ENCODE measurements at places on chromosomes 12 and 14.
A peak's percentile ranks its signal among the peaks of the same experiment; 100 is the strongest.

DNA sequence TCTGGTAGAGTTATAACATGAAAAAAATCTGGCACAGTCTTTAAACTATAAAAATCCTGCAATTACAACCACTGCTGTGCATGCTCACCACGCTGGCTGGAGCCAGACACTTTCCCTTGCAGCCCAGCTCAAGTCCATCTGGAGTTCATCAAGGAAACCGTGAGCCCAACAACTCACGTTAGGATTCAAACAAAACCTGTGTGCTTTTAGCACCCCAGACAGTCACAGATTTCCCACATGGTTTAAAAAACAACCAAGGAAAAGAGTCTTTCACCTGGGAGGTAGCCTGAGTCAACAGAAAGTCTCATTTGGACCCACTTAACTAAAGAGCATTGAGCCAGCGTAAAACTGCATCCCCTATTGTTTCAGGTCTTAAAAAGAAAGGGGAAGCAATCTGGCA lies 4.7 kb downstream of the LRIG3 start:
- DNase-seq, result no peak

- no peak for DNase-seq
Measured at GRCh38 chr12:52754135-52754534, 23.0 kb downstream of the KRT76 start.

GRCh38 chr12:56229916-56230431 lies at the start of gene SLC39A5:
Gene SLC39A5, plus strand, starts transcription at chr12:56230051. Its CDS starts 1,224 bp downstream, at chr12:56231275.
- no peak for DNase-seq

DNA sequence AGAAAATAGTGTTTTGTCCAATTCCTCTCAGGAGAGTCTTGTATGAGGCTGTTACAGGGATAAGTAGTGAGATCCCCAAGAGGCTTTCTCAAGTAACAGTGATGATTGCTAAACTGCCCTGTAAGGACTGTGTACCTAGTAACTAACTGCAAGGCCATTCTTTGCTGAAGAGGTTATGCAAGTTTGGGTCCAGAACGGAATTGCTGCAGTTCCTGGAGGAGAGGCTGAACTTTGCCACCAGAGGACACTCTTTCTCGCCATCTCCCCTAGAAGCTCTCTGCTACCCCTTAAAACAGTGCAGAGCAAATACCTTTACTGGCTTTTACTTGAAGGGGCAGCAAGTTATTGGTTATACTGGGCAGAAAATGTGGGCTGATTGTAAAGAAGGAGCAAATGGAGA lies 180.0 kb downstream of the RBM19 start:
- no peak for DNase-seq

GRCh38 chr14:101112351-101113107 lies 209.0 kb upstream of the RTL1 start:
- no peak for DNase-seq

GRCh38 chr12:122064025-122064777 lies 14.4 kb upstream of the MLXIP start:
- DNase-seq, result peak; percentile 97

- DNase-seq, result no peak
Measured at GRCh38 chr14:81557146-81557545, 23.5 kb upstream of the SEL1L start.

GRCh38 chr12:68800294-68800693 lies 7.7 kb upstream of the MDM2 start:
- no peak for DNase-seq

DNA sequence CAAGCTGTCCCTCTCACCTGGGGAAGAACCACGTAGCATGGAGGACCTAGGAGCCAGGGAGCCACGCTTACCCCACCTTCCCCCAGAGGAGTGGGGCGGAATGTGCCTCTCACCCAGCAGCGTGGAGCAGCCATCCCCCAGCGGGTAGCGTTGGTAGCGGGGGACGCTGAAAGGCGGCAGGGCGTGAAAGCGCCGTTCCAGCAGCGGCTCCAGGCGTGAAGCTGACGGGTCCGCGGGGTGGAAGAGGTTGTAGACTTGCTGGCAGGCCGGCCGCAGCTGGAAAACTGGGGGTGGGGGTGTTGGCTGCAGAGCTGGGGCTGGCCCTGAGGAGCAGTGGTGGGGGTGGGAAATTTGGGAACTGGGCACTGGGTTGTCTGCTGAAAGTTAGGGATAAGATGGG lies 11.9 kb downstream of the ARL6IP4 start:
- no peak for DNase-seq

GRCh38 chr14:73760598-73761586 lies 46.7 kb upstream of the PNMA1 start:
- no peak for DNase-seq

DNA sequence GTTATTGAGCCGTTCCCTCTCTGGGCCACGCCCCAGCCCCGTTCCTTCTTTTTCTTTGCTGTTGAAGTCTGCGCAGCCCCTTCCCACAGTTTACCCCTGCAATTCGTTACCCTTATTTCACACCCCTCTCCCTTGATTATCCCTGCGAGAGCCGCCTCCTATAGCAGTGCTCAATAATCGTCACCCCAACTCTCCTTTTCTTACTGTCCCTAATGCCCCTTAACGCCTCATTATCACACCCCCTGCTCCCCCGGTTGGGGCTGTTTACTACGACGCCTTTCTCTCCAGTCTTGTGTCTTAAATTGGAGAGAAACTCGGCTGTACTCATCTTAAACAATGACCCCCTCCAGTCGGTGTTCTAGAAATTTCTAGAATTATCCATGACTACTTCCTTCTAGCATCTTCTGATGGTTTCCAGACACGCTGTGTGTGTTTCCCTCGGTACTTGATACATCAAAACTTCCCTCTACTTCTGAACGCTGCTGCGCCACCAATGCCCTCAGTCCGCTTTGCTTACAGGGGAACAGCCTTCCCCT lies 713 bp upstream of the FBXL14 start:
- no peak for DNase-seq

- no peak for DNase-seq
Measured at GRCh38 chr14:24224618-24225071, 7.5 kb downstream of the NEDD8 start.

DNA sequence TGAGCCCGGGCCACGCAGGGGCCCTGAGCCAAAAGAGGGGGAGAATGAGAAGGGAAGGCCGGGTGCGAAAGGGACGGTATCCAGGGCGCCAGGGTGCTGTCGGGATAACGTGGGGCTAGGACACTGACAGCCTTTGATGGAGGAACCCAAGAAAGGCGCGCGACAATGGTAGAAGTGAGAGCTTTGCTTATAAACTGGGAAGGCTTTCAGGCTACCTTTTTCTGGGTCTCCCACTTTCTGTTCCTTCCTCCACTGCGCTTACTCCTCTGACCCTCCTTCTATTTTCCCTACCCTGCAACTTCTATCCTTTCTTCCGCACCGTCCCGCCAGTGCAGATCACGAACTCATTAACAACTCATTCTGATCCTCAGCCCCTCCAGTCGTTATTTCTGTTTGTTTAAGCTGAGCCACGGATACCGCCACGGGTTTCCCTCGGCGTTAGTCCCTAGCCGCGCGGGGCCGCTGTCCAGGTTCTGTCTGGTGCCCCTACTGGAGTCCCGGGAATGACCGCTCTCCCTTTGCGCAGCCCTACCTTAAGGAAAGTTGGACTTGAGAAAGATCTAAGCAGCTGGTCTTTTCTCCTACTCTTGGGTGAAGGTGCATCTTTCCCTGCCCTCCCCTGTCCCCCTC lies 3.0 kb downstream of the SSTR1 start:
- no peak for DNase-seq

Measured in iPS DF 6.9 (cell line).